Dermis blood vessel endothelial cell (primary cell): ENCODE measurements at places on chromosomes 1 and 21. TPM values are rescaled to one million over a fixed set of nuclear protein-coding genes. Genes with fewer than 3 reads are reported as not detected.

The HNRNPCL4 gene
- not detected in 2 replicates for total RNA-seq

The SLC22A15 gene
- 0.17 TPM in 1 of 2 replicates, not detected in the other for total RNA-seq

The SYT2 gene
- under 0.01 TPM in 1 of 2 replicates, not detected in the other for total RNA-seq

- DNase-seq = peak; percentile 64
Observed at GRCh38 chr1:212457740-212458338, 25.1 kb downstream of the NENF start.

DNA sequence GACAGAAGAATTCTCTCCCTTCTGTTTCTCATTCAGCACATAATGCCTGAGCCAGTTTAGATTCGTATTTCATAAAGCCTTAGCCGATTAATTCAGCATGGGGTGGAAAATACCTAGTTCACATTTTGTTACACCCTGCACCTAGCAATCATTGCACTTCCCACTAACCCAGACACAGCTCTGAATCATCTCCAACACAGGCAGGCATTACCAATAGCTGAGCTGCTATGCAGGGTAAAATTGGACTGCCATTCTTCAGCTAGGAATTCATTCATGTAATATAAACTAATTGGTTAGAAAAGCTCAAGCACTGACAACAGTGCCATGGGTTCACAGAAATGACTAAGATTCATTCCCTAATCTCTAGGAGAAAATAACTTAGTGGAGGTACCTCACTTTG, 26.9 kb upstream of the NKAIN1 start:
- no peak for DNase-seq

GRCh38 chr1:59596432-59596831, 218.3 kb upstream of the HOOK1 start:
- peak; percentile 99 for DNase-seq

The CAPN8 gene
- not detected in 2 replicates for total RNA-seq

- DNase-seq = peak; percentile 91
Observed at GRCh38 chr1:6358757-6359201, 34.8 kb downstream of the ACOT7 start.

DNA sequence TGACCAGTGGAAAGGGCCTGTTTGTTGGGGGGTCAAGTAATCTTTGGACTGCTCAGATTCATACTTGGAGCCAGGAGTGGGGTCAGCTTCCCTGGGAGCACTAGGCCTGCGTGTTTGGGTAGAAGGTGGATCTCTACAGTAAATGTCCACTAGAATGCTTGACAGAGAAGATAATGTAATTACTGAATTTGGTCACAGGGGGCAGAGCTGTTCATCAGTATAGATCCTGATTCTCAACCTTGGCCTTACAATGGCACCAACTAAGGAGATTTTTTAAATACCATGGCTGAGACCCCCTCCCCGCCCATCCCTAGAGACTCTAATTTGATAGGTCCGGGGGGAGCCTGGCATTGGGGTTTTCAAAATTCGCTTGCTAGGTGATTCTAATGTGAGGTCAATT, 217.5 kb upstream of the PLXNA2 start:
- peak; percentile 19 for DNase-seq

DNA sequence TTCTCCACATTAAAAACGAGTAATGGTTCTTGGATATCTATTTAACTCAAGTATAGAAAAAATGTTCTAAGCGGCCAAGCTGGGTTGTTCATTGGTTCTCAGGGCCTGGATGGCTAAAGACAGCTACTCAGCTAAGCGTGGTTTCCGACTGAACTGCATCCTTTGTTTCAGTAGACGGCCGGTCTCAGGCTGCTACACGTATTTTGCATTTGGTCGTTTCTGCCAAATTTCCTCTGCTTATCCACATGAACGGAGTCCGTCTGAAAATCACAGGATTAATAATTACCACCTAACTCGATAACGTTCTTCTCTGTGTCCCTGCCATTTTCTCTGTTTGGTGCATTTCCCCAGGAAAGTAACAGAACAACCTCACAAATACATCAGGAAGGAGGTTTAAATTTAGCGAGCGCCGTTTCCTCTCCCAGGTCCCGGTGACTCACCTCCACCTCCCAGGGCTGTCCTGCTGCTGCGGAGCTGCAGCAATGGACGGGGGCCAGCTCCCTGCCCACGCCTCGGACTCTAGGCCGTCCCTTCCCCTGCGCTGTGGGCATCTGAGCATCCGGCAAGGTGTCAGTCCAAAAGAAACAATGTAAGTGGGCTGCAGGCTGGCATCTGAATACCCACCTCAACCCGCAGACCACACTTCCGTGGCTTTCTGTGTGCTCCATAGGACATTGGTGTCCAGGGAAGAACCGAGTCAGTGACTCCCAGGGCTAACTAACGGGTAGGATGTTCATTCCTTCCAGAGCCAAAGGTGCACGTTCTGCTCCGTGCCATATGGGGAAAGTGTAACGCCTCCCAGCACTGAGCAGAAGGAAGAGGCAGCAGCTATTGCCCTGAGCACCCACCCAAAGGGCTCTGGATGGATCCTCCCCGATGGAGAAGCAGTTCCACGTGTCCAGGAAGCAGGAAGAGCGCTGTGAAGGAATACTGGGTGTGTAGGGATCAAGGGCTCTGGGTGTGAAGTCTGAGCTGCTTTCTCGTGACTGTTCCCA, 4.1 kb upstream of the GABRD start:
- DNase-seq = peak; percentile 61

DNA sequence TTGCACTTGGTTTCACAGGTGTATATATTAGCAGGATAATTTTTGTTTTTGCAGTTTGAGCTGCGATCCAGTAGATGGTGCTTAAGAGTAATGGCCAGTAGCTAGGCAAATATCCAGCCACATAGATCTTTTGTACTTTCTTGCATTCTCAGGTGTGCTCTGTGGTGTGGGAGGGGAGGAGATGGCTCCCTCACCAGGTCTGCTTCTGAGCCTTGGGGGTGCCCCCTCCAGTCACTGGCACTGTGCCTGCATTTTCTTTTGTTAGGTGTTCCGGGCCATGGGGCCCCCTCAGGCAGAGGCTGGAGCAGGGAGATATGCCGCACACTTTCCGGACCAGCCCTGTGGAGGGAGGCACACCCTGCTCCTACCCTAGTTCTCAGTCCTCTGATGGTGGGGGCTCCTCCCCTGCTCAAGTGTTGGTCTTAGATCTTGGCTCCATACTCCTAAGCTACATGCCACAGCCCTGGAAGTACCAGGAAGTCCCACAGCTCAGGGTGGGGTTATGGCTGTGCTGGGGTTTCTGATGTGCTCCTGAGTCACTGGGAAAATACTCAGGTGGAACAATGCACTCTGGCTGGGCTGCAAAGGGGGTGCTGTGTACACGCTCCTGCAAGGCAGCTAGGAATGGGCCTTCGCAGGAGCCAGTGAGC, 197.6 kb upstream of the DMRTA2 start:
- peak; percentile 55 for DNase-seq

DNA sequence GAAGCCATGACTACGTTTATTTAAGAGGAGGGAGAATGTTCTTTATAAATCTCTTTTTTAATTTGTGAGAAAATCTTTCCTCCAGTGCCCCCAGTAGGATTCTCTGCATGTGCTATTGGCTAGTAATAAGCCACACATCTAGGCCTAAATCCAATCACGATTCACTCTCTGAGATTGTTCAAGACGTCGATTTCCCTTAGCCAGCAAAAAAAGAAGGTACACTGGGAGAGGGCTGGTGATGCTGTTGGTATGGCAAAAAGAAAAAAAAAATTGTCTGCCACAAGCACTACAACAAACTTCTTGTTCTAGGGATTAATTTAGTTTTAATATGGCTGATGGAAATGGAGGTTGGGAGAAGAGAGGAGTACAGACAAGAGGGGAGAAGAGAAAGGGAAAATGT, 130.5 kb upstream of the MROH9 start:
- DNase-seq = no peak

- peak; percentile 42 for DNase-seq
Observed at GRCh38 chr1:185155600-185156287, 1.0 kb downstream of the TRMT1L start.

DNA sequence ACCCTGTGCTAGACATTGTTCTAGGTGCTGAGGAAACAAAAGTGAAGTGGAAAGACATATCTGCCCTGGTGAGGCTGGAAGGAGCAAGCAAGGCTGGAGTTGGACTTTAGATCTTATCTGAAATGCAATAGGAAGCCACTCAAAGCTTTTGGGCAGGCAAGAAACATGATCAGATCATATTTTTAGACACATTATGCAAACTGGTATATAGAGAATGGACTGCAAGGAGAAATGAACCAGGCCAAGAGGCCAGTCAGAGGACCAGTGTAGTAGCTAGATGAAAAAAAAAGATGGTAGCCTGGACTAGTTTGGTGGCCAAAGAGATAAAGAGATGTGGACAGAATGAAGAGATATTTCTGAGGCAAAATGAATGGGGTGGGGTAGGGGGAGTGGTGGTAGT, 46.3 kb downstream of the CCN1 start:
- no peak for DNase-seq

GRCh38 chr1:235954306-235955283, 87.9 kb upstream of the LYST start:
- DNase-seq = no peak

- DNase-seq = no peak
Observed at GRCh38 chr1:91611483-91611917, 110.8 kb downstream of the CDC7 start.

The CYP2J2 gene
- 0.37 TPM in 1 of 2 replicates, not detected in the other for total RNA-seq

The TEKT2 gene
- total RNA-seq = 0.14 and 0.68 TPM in 2 replicates

DNA sequence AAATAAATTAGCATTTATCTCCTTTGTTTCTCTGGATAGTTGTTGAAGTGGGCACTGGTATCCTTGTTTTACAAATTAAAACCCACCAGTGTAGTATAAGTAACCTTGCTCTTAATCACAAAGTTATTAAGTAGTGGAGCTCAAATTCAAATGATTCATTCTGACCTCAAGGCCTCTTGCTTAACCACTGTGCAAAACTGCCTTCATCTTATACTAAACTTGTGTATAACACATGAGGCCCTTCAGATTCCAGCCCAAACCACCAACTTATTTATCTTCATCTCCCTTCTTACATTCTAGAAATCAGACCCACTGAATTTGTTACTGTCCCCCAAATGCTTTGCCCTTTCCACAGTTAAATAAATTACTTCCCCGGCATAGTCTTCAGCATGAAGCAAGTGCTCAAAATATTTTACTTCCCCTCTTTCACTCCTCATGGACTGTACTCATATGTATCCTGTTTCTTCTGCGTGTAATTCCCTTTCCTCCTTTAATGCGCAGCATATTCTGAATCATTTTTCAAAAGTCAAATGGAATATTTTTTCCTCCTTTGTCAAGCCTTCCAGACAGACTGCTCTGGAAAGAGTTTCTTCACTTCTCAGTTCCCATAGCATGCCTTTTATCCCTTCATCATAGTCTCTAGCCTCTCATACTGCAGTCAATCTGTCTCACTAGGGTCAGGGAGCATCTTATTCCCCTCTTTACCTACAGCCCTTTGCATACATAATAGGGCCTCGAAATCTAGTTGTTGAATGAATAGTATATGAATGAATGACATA, 19.0 kb upstream of the DNASE2B start:
- DNase-seq = no peak

The ABL2 gene
- total RNA-seq = 77.1 and 80.7 TPM in 2 replicates

The RGSL1 gene
- total RNA-seq = not detected in 2 replicates

GRCh38 chr1:183936791-183937190, 100.7 kb downstream of the COLGALT2 start:
- no peak for DNase-seq

- no peak for DNase-seq
Observed at GRCh38 chr1:113793878-113794834, 18.1 kb downstream of the RSBN1 start.

- no peak for DNase-seq
Observed at GRCh38 chr1:143661418-143662101, 310.2 kb downstream of the FAM72C start.

The EXTL1 gene
- total RNA-seq = not detected in 2 replicates

The PPIE gene
- 37.4 and 41.7 TPM in 2 replicates for total RNA-seq

The ENO1 gene
- 1,154 and 2,045 TPM in 2 replicates for total RNA-seq

GRCh38 chr1:5954964-5955363, 37.3 kb downstream of the NPHP4 start:
- DNase-seq = no peak
